Non-pigmented ciliary epithelial cell (primary cell): ENCODE measurements at places on chromosomes 6 and 20.

- no peak for DNase-seq
Observed at GRCh38 chr6:81572020-81572419, 180.5 kb downstream of the TENT5A start.

- DNase-seq = no peak
Observed at GRCh38 chr20:1857466-1857865, 37.7 kb upstream of the SIRPA start.

- no peak for DNase-seq
Observed at GRCh38 chr6:47335466-47335865, 25.8 kb upstream of the TNFRSF21 start.

GRCh38 chr6:98047164-98047563, 764.1 kb upstream of the MMS22L start:
- DNase-seq = no peak

DNA sequence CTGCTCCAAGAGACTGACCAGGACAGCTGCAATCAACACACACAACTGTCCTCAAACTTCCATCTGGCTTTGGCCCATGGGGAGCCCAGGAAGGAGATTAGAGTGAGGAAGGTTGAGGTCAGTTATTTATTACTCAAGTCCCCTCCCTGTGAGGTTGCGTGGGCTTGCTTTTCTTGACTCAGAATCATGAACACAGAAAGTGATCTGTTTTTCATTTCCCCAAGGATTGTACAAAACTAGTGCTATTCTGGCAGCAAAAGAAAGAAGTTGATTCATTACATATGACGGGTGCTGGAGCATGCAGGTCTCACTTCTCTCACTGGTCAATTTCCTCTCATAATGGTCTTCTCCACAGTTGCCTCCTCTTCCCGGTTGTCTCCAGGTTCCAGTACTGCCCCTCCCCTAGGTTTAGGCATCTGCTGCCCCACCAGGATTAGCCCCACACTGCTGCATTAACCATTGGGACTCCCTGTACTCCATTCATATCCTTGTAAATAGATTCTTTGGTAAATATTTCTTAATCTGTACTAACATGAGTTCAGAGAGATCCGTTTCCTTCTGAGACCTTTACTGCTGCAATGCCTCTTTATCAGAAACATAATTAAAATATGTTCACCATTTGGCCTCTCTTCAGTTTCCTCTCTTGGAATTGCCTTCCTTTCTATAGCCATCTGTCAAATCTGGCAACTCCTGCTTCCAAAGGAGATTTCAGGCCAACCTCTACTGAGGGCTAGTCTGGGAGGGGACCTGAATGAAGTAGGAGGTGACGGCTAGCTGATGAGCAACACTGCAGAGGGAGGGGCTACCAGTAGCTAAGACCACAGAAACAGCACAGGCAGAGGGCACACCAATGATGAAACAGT, 888.8 kb downstream of the QKI start:
- DNase-seq = no peak
